ENCODE measurements at places on chromosomes 6 and 20. TPM values are rescaled to one million over a fixed set of nuclear protein-coding genes. Genes with fewer than 3 reads are reported as not detected.

- DNase-seq: no peak
These were observed 108.1 kb downstream of the PCSK2 start for GRCh38 chr20:17334932-17335331.

The SGK2 gene
- total RNA-seq: 42.9 TPM

- DNase-seq: no peak
These were observed 571.5 kb downstream of the HDGFL1 start for GRCh38 chr6:23140871-23141270.

- no peak for DNase-seq
These were observed 21.1 kb downstream of the HLA-DRB1 start for GRCh38 chr6:32568561-32568960.

DNA sequence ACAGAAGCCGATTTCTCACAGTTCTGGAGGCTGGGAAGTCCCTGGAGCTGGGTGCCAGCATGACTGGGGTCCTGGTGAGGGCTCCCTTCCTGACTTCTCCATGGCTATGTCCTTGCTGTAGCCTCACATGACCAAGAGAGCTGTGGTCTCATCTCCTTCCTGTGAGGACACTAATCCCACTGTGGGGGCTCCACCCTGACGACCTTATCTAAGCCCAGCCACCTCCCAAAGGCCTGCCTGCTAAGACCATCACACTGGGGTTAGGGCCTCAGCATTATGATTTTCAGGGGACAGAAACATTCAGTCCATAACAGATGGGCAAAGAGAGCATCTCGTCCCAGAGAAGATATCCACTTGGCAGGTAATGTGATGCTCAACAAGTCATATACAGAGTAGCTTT is 16.8 kb downstream of the RPP40 start:
- DNase-seq: no peak

The CUL9 gene
- 47.3 TPM for total RNA-seq

- no peak for DNase-seq
These were observed 36.3 kb downstream of the COX4I2 start for GRCh38 chr20:31673943-31674463.

GRCh38 chr6:81892891-81893290 is 140.4 kb upstream of the TENT5A start:
- DNase-seq: no peak

The ZNF322 gene
- total RNA-seq: 27.3 TPM

- DNase-seq: peak; percentile 43
These were observed 56.7 kb downstream of the TRIM38 start for GRCh38 chr6:26019261-26019830.

DNA sequence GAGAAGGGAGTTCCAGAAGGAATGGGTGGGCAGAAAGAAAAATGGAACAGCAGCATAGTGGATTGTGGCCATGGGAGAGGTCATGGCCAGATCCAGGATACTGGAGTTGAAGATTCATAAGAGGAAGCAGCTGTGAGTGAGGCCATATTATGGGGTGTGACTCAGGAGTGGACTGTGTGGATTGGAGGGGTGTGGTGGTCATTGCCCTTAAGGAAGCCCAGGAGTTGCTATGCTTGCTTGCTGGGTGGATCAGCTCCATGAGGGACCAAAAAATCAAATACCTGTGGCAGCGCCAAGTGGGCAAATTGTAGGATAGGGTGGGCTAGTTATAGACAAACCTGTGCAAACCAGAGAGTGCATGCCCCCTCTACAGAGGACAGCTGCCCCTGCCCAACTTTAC is 18.3 kb downstream of the LRRC1 start:
- no peak for DNase-seq

DNA sequence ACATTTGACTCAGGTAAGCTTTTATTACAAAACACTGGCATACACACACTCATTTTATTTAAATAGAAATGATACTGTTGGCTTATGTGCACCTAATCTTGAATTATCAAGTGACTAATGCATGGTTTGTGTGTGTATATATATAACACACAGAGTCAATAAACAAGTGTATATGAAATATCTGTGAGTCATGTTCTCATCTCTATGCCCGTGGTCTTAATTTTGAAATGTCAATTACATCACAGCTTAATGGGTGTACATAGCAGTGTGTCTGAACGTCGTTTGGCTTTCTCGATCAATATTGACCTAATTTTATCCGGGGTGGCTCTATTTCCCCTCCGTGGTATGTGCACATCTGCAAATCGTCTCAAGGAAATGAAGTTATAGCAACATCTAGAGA is 104.0 kb upstream of the ZFP64 start:
- DNase-seq: no peak

DNA sequence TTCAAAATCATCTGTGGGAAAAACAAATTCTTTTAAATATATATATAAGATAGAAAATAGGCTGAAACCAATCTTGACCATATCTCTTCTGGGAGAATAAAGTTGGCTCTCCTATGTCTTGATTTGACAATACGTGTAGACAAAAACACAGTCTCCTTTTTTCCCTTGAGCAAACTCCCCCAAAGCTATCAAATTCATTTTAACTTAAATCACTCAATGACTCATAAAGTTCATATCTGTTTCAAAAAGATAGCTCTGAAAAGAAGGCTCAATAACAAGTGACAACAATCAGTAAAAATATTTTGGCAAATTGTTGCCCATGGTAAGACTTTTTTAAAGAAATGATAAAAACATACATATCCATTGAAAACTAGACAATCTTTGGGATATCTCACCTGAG is 236.0 kb upstream of the TENT5A start:
- no peak for DNase-seq

GRCh38 chr6:6946206-6947155 is 161.3 kb upstream of the RREB1 start:
- no peak for DNase-seq

- no peak for DNase-seq
These were observed 126.4 kb upstream of the CD93 start for GRCh38 chr20:23212464-23212995.

DNA sequence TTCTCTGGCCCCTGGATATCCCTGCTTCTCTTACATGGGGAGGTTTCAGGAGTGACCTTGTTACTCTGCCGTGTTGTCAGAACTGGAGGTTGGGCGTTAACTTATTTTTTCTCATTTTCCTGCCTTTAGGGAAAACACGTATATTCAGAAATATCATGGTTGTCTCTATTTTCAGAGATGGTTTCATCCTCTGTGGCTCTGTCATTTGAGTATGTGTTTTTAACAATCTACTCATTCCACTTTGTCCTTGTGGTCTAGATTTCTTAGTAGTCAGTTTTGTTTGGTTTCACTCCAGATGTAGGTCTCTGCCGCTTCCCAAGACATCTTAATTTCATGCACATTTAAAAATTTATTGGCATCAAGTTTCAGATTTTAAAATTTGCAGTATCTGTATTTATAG is 45.9 kb downstream of the KCNS1 start:
- DNase-seq: no peak

The RHAG gene
- not detected for total RNA-seq

- DNase-seq: no peak
These were observed 153.3 kb upstream of the SYNCRIP start for GRCh38 chr6:85795945-85796344.

- DNase-seq: no peak
These were observed 3.6 kb upstream of the PHIP start for GRCh38 chr6:79081663-79082062.

The PTCRA gene
- total RNA-seq: not detected

The COL9A3 gene
- total RNA-seq: 4.3 TPM

GRCh38 chr6:3409699-3410384 is 47.0 kb downstream of the SLC22A23 start:
- DNase-seq: no peak

The ZGPAT gene
- total RNA-seq: 30.5 TPM

The CNR1 gene
- 4.8 TPM for total RNA-seq

The OR2B6 gene
- total RNA-seq: not detected

- peak; percentile 71 for DNase-seq
These were observed 402 bp downstream of the ZBTB12 start for GRCh38 chr6:31901415-31901952.

DNA sequence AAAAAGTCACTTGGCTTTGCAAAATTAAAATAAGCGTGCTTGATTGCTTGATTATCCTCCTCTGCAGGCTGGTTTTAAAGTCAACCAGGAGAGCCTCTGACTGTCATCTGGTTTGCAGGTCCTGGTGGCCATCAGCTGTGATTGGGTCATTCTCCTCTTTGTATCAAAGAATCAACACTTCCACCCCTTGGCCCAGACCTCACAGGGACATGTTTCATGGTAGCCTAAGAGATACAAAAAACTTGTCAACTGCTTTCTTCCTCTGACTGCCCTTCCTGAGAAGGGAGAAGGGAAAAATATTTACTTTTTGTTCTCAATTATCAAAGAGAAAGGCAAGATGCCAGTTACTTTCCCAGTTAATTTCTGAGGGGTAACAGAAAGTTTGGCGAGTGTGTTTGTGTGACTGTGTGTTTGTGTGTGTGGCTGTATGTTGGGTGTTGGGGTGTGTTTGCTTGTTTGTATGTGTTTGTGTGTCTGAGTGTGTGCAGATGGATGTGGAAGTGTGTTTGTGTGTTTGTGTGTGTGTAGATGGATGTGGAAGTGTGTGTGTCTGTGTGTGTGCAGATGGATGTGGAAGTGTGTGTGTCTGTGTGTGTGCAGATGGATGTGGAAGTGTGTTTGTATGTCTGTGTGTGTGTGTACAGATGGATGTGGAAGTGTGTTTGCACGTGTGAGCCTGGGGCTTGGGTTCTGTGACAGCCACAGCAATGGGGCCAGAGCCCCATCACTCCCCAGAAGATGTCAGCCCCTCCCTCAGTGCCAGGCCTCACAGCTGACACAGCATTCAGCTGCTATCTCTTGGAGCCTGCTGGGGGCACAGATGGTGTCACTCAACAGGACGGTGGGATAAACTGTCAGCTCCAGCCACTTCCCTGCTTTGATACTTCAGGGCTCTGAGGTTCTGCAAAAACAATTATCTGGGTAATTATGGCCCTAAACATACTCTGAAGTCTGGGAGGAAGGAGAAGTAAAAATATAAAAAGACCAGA is 98.6 kb upstream of the RNF24 start:
- DNase-seq: no peak

The SH3BGRL2 gene
- 14.6 TPM for total RNA-seq

DNA sequence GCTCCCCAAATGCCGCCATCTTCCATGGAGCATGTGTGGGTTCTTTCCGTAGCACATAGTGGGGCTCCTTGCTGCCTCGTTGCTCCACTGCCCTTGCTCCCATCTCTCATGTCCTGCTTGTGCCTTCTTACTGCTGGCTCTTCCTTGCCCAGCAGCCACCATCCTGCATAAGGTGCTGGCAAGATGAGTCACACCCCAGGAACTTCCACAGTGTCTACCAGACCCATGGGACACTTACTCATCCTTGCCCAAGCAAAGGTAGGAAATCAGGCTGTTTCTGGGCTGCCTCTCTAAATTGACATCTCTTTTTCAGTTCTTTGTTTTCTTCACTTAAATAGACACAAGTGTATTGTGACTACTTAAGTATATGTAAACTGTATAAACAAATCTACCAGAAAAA is 39.4 kb upstream of the RGS17 start:
- DNase-seq: no peak

The HSPA1L gene
- 1.7 TPM for total RNA-seq

DNA sequence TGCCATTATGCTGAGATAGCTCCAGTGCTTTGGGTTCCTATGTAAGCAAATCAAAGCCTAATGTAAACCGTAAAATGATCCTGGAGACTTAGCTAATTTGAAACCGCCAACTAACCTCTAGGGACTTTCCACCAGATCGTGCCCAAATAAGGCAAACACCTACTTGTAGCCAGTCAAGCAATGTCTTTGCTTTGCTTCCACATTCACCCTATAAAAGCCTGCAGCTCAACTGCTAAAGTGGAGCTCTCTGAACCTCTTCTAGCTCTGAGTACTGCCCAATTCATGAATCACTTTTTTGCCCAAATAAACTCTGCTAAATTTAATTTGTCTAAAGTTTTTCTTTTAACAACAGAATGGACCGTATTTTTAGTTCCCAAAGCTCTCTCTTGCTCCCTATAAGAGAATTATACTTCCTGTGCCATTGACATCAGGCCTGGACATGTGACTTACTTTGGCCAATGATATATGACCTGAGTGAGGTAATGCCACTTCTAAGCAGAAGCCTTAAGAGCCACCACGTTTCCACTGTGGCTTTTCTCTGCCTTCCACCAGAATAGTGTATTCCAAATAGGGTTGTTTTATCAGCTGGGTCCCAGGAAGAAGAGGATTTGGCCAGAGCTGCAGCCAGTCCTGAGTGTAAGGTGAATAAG is 34.8 kb upstream of the PSMF1 start:
- DNase-seq: no peak

The ATP6V1G2 gene
- 1.2 TPM for total RNA-seq

Data from kidney (tissue), 22 donors.